ENCODE measurements at places on chromosomes 7 and 10.

DNA sequence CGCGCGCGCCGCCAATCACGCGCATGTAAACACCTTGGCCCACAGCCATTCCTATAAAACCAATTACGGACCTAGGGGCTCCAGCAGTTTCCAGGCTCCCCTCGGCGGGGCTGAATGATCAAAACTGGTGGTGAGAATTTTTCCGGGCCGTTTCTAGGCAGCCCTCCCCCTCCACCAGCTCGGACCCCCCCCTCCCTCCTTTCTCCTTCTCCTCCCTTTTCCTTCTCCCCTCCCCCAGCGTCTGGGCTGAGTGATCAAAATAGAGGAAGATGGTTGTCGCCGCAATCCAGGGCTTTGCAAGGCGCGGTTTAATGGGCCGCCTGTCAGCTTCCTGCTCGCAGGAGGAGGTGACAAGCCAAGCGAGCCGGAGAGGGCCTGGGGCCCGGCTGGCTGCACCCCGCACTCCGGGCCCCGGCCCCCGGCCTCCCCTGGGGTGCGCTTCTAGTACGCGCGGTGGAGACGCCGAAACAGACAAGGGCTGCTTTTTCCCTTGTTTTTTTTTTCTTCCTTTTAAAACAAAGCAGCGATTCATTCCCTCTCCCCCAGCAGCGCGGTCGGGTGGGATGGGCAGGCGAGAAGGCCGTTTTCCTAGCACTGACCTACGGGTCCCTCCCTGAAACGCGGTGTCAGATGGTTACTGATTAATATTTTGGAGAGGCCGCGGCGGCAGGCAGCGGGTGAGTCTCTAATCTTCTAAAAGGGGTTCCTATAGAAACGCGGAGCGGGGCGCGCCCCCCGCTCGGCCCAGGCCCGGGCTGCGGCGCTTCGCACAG is 528 bp upstream of the TNRC18 start:
- DNase-seq: no peak

DNA sequence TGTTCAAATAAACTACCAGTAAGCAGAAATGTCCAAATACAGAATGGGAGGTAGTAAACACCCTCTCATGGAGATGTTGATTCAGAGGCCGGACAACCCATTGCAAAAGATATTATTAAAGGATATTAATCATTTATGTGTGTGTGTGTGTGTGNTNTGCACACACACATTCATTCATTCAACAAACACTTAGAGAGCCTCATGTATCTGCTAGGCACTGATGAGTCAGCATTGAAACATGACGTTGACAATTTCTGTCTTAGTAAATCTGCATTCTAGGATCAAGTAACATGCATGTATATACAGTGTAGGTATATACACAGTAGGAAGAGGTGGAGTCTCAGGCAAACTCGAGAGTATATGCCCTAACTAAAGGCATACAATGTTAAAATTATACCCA is 187.0 kb downstream of the ZNF365 start:
- no peak for DNase-seq

DNA sequence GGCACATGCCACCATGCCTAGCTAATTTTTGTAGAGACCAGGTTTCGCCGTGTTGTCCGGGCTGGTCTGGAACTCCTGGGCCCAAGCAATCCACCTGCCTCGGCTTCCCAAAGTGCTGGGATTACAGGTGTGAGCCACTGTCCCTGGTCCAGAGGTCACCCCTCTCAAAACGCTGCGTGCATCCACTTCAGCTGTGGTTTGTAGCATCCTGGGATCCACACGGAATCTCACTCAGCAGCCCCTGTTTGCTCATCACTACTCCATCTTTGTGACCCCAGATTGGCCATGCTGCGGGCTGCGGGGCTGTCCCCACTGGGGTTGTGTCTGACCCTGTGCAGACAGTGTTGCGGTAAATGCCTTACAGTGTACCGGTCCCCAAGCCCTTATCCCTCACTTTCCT is 3.5 kb downstream of the INPP5A start:
- no peak for DNase-seq

DNA sequence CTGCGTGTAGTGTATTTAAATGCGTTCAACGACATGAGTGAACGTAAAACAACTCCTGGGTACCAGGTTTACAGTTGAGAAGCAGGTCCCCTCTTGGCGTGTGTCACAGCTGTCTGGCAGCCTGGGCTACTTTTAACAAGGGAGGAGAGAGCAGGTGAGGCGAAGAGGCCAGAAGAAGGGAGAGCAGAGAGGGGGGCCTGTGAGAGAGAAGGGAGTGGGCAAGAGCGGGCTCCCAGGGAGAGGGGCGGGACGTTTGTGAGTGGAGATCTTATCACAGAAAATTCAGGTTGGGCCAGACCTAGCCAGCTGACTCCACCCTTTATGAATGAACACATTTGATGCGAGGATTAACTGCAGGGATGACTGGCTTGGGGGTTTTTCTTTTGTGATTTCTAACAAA is 154.0 kb downstream of the CAMK1D start:
- DNase-seq: no peak

DNA sequence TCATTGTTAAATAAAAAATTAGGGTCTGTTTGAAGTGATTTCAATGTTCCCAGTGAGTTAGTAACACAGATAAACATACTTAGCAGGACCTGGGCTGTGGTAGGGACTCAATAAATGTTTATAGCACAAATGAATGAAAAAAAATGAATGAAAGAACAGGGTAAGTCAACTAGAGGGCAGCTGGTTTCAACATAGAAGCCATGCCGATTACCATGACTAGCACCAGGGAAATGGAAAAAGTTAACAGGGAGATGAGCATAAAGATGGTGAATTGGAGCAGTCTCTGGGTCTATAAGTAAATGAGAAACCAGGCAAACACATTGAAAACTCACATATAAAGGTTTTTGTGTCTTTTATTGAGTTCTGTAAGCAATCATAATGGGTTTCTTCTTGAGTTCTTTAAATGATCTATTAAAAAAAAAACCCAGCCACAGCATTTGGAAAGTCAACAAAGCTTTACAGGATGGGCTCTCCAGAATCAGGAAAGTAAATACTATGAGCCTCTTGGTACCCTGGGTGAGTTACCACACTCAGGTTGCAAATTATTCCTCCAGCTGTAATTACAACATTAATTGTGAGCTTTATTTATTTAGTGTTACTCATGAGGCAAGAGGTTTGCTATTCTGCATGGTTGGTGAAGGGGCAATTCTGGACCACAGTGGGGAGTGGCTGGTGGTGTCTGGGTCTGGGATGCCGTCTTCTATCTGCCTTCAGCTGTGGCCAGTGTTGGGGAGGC is 46.1 kb upstream of the MTPN start:
- no peak for DNase-seq

DNA sequence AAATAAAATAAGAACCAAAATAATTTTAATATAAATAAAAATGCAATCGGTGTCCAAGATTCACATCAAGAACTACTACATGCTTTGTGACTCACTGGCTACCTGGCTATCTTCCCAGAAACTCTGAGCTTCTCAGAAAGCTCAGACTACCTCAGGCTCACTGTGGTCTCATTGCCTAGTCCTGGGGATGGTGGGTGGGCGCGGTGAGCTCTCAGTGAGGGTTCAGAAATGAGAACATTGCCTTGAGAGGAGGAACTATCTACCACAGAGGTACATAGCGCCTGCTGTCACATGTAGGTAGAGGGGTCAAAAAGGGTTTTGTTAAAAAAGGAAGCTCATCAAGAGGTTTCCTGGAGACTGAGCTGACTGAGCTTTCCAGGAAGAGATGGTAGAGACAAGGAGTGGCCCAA is 108.0 kb downstream of the WDFY4 start:
- no peak for DNase-seq

DNA sequence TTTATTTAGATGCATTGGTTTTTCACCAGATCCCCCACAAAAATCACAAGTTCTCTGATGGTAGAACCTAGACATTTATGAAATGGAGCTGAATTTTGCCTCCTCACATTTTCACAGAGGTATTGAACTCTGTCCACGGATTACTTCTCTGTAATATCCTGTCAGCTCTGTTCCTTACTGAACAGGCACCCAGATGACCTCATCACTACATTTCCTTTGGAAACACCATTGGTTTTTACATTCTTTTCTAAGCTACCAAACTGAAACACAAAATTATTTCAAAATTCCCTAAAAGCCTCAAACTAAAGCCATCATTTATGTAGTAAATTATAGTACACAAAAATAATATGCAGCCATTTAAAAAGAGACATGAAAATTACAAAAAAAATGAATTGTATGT is 98.3 kb upstream of the KCNIP2 start:
- DNase-seq: no peak

DNA sequence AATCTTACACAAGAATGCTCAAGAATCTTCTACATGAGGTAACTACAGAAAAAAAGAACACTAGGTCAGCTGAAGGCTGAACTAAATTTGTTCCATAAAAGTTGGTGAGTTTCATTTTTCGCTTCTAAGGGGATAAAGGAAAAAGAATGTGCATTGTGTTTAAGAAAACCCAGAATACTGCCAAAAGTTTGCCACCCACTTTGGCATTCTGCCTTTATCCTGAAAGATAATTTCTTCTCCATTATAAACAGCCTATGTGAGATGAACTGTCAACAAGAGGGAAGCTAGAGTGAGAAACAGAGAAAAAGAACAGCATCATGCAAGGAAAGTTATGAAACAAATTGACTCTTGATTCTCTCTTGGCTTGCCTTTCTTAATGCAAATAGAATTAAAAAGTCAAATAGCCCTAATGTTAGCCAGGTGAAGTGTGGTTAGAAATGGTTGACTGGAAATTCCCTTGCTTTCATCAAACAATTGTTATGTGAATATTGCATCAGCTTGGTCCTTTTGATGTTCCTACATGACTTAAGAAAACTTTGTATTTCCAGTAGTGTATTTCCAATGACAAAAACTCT is 25.8 kb downstream of the STEAP1 start:
- no peak for DNase-seq

GRCh38 chr7:37352974-37353948 is 95.4 kb downstream of the ELMO1 start:
- peak; percentile 49 for DNase-seq

DNA sequence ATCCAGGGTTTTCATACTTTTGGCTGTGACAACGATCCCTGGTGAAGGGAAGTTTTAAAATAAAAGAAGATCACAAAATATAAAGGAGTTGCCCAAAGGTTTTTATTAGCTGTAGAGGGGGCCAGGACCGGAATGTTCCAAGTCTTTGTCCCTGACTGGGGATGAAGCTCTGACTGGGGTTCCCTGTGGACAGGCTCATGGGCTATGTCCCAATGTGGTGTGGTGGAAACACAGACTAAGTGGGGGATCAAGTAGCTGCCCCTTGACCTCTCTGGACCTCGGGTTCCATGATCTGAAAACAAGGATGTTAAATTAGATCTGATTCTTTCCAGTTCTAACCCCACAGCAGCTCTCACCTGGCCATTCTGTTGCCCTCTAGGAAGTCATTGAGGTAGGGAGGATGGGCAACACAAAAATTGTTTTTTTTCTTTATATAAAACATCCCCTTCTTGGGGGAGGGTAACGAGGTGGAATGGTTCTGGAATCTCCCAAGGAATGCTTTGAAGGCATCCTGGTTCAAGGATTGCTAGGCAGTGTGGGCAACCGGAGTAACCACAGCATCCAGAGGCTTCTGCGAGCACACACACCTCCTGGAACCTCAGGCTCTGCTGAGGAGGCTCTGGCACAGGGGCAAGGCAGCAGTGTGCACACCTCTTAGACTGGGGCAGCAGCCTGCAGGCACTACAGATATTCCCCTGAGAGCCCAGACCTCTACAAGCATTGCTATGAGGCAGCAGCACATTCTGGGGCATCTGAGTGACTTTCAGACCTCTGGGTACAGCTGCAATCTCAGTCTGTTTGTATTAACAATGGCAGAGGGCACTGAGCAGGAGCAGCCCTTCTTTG is 21.4 kb upstream of the CRYGN start:
- DNase-seq: no peak

- DNase-seq: no peak
Measured at GRCh38 chr7:47833211-47833610, 115.1 kb downstream of the PKD1L1 start.

GRCh38 chr10:24174014-24174413 is 34.9 kb upstream of the KIAA1217 start:
- DNase-seq: no peak

- no peak for DNase-seq
Measured at GRCh38 chr10:67607472-67607871, 88.5 kb downstream of the CTNNA3 start.

DNA sequence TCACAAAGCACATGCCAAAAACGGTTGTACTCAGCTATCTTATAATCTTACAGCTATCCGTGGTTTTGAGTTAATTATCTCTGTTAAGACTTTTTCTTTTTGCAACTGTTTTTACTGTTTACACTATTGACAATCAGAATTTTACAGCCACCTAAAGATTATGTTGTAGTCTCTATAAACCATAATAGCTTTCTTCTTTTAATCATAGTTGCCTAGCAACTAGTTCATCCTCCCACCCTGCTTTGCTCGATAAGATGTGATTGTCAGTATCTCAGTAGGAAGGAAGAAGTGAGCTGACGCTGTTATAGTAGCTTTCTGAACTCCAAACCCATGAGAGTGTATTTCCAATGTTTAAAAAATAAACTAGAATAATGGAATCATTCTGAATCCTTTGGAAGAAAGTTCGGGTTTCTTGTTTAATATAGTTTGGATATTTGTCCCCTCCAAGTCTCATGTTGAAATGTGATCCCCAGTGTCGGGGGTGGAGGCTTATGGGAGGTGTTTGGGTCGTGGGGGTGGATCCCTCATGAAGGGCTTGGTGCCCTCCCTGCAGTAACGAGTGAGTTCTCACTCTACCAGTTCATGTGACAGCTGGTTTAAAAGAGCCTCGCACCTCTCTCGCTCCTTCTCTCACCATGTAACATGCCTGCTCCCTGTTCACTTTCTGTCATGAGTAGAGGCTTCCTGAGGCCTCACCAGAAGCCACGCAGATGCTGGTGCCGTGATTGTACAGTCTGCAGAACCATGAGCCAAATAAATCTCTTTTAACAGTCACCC is 68.1 kb downstream of the SVOPL start:
- no peak for DNase-seq

- no peak for DNase-seq
Measured at GRCh38 chr10:11553773-11554381, 57.6 kb downstream of the USP6NL start.

- no peak for DNase-seq
Measured at GRCh38 chr7:10888861-10889260, 84.8 kb upstream of the PHF14 start.

DNA sequence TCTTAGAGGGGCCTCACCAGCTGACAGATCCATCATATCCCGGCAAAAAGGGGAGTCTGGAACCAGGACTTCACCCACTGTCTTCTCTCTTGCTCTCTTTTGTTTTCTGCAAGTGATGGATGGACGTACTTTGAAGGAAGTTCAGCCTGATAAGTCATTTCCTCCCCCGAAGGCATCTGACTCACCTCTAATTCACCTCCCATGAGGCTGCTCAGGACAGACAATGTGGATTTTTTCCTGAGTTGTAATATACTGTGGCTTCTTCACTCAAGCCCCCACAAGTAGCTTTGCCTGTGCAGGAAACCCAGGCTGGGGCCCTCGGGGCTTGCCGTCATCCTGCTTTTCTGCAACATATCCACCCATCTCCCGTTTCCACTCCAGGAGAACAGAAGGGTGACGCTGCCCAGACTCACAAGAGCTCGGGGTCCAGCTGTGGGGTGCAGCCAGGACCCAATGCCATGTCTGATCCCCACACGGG is 70.4 kb downstream of the ASB13 start:
- no peak for DNase-seq

- no peak for DNase-seq
Measured at GRCh38 chr7:143002898-143003297, 24.0 kb downstream of the OR9A2 start.
